ENCODE measurements at places on chromosomes 3 and 15.
A peak's percentile ranks its signal among the peaks of the same experiment; 100 is the strongest.

- DNase-seq = no peak
Measured at GRCh38 chr3:81363816-81364215, 397.6 kb downstream of the GBE1 start.

- DNase-seq = no peak
Measured at GRCh38 chr15:63323798-63324563, 46.6 kb downstream of the APH1B start.

DNA sequence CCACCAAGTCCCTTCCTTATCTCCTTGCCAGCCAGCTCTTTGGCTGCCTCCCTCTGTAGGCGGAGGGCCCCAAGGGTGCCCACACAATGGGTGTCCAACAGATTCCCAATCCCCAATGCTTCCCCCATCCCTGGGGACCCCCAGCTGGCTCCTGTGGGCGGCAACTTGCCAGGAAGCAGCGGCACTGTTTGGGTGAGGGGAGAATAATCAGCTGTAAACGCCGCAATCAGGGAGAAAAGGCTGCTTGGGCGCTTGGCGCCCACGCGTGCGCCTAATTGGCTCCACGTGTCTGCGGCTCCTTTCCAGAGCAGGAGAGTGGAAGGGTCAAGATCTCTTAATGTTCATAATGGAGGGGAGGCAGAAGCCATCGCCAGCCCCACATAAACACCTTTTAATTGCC, 67.9 kb upstream of the TMEM115 start:
- no peak for DNase-seq

DNA sequence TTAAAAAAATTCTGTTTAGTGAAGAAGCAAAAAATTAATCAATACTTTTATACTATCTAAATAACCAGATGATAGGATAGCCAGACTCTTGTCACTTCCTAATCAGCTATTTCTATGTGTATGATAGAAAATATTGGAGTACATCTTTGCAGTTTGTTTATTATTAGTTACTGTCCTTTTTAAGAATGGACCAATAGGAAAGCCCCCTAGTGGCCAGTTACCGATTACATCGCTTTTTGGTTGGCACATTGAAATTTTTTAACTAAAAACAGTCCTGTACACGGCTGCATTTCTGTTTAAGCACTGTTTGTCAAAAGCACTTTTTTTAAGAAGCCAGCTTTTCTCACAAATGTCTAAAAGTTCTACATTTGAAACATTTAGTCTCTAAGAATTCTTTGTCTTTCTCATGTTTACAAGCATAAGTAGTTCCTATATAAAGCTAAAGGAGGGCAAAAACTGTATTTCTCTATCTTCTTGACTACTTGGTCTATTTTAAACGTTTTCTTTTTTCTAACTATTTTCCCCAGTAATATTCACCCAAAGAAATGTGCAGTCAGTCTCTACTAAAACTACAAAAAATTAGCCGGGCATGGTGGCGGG, 253.2 kb upstream of the LRTM1 start:
- no peak for DNase-seq

GRCh38 chr3:70550723-70551319, 238.4 kb upstream of the MDFIC2 start:
- peak; percentile 48 for DNase-seq

- no peak for DNase-seq
Measured at GRCh38 chr3:89957451-89957850, 850.0 kb downstream of the EPHA3 start.

DNA sequence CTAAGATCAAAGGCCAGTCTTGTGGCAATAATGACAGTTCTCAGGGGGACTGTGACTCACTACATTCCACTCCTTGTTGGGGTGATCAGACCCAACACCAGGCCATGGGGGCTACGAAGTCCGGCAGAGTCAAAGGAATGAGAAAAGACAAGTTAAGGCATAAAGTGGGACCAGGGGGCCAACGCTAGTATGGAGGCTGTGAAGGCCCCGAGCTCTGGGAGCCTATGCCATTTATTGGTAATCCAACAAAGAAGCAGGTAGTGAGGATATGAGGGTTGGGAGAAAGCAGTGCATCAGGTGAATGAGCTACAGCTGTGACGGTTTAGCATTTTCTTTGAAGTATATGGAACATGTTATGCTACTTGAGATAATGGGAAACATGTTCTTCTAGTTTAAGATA, 104.4 kb upstream of the C2CD4B start:
- no peak for DNase-seq

DNA sequence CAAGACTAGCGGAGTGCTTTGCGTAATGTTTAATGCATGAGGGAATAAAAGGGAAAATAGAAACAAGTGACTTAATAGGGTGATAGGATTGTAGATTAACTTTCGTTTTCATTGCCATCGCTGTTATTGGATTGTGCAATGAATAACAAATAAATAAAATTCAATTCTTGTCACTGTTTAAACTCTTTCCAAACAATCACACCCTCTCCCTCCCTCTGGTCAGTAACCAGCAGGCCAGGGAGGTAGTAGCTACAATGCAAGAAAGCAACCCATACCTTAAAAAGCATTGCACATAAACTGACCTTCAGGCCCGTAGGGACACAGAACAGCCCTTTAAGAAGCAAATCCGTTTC, 705 bp upstream of the TFRC start:
- no peak for DNase-seq

GRCh38 chr15:100725121-100726069, 123.0 kb downstream of the ASB7 start:
- no peak for DNase-seq

GRCh38 chr3:126522363-126522788, 1.6 kb upstream of the CHST13 start:
- peak; percentile 19 for DNase-seq

Measured in stimulated activated CD8-positive, alpha-beta memory T cell treated with anti-CD3 and anti-CD28 coated beads, Interleukin-2, amount 100 ng/mL, for 1 hour (primary cell).